ENCODE measurements at places on chromosomes 3 and 15.

DNA sequence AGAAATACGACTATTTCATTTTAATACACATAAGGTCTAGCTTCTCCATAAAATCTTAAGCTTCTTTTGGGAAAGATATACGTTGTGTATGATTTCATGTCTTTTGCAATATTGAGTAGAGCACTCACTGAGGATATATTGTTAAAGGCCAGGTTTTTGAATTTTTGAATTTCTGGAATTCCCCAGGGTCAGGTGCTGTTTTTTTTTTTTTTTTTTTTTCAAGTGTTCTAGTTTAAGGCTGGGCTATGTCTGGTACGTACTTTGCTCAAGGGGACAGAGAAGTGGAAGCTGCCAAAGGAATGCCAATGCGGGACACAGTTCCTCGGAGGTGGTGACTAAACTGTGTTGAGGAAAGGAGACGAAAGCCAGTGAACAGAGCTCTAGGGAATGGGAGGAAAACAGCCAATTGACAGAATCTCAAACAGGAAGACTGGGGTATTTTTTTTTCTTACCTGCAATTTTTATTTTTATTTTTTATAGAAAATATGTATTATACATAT lies 510.5 kb upstream of the CBLB start:
- DNase-seq, result no peak

GRCh38 chr3:13088028-13089006 lies 15.1 kb upstream of the IQSEC1 start:
- DNase-seq, result no peak

GRCh38 chr15:63892794-63893441 lies 59.2 kb upstream of the HERC1 start:
- DNase-seq, result peak; percentile 80

DNA sequence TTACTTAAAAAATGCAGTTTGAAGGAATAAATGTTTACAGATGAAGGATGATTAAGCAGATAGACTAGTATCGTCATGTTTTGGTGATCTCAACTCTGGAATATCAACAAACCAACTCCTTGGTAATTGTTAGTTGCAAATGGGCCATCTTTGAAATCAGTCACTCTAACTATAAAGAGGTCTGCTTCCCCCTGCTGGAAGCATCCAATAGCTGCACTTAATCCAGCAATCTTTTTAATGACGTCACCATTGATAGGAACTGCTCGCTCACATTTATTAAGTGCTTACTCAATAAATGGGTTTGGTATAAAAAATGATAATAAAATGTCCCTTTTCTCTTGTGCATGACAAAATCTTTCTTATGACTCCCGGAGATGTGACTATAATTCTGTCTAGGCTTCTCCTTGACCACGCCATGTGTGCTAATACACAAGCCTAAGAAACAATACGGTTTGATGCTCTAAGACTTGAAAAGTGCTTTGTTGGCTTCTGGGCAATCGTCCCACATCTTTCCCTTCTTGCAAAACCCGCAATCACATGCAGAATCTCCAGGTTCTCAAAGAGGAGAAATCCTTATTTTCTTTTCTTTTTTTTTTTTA lies 227.6 kb upstream of the POU1F1 start:
- DNase-seq, result no peak

Measured in central memory CD4-positive, alpha-beta T cell (primary cell).